Activated naive CD4-positive, alpha-beta T cell treated with Interleukin-2 at 50 U/mL for 16 hours (primary cell): ENCODE measurements at places on chromosomes 11 and 22.
A peak's percentile ranks its signal among the peaks of the same experiment; 100 is the strongest.

DNA sequence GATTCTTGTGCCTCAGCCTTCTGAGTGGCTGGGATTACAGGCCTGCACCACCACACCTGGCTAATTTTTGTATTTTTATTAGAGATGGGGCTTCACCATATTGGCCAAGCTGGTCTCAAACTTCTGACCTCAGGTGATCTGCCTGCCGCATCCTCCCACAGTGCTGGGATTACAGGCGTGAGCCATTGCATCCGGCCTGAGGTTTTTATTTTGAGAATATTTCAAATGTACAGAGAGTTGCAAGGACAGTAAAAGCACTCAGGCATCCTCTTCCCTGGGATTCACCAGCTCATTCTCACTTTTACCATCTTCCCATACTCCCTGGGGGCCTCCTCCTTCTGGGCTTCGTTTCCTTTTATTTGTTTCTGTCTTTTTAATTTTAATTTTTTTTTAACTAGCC is 12.1 kb downstream of the MED15 start:
- DNase-seq, result no peak

DNA sequence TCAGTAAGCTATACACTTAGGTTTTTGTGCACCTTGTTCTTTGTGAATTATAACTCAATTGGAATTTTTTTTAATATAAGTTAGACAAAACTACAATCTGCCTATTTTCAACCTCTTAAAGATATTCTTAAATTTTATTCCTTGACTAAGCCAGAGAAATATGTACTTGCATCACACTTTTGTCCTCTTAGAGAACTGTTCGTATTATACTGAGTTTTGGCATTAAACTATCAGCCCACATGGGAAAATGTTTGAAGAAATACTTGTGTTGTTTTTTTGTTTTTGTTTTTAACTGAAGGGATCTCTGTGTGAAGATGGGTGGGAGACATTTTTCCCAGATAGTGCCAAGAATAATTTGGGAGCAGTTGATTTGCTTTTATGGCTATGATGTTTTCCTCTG is 25.3 kb downstream of the CEP295 start:
- DNase-seq, result no peak

DNA sequence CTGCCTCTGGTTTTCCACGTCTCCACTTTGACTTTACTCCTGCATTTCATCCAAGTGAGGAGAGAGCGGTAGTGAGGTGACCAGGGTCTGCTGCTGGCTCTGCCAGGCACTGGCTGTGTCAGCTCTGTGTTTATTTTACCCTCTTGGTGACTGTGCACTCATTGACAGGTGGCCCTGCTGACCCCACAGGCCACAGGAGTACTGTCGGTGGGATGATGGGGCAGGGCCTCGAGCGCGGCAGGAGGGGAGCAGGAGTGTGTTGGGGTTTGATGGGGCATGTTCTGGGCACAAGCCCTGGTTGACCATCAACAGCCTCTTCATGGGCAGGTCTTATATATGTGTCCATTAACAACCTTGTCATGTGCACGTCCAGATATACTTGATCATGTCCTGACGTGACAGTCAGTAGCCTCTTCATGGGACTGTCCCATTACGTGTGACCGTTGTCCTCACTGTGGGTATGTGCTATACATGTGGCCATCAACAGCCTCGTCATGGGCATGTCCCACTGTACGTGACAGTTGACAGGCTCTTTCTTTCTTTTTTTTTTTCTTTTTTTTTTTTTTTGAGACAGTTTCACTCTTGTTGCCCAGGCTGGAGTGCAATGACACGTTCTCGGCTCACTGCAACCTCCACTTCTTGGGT is 31.4 kb upstream of the ACR start:
- no peak for DNase-seq

DNA sequence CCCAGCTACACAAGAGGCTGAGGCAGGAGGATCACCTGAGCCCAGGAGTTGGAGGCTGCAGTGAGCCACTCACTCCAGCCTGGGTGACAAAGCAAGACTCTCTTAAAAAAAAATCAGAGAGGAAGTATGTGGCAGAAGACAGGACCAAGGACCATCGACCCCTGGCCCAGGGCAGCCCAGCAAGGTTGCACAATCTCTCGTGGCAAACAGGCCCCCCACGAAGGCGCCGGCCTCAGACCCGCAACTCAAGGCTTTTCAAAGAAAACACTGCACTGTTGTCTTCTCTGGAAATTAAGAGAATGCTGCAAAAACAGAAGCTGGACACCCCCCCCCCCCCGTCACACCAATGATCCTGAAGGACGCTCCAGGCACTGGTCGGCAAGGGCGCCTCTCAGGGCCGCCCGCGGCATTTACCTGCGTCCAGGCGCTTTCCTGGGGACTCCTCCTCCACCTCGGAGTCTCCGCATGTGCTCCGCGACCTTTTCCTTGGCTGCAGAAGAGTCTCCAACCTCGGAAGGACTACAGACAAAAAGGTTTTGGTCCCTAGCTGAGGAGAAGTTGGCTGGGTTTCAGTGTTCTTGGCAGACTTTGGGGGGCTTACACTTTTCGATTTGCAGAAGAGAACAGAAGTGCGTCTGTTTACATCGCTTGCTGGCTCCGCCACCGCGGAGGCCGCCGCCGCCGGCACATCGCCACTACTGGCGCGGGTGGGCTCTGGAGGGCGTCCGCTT is 40.5 kb downstream of the BRD1 start:
- DNase-seq, result no peak

DNA sequence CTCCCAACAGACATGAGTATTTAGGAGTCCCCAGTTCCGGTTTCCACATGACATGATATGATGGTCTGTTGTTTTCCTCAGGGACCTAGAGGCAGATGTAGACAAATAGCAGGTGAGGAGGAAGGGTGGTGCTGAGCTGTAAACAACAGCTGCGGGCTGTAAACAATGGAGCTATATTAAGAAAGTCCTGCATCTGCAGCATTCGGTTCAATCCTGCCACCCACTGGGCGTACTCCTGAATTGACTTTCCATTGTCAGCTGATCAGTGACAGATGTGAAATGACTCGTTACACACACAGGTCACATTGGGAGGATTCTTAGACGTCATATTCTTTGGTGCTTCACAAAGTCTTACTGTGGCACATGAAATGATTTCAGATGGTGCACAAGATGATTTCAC is 26.8 kb upstream of the RAG1 start:
- peak; percentile 16 for DNase-seq

- no peak for DNase-seq
Observed at GRCh38 chr11:36618363-36619047, 20.5 kb upstream of the RAG2 start.

DNA sequence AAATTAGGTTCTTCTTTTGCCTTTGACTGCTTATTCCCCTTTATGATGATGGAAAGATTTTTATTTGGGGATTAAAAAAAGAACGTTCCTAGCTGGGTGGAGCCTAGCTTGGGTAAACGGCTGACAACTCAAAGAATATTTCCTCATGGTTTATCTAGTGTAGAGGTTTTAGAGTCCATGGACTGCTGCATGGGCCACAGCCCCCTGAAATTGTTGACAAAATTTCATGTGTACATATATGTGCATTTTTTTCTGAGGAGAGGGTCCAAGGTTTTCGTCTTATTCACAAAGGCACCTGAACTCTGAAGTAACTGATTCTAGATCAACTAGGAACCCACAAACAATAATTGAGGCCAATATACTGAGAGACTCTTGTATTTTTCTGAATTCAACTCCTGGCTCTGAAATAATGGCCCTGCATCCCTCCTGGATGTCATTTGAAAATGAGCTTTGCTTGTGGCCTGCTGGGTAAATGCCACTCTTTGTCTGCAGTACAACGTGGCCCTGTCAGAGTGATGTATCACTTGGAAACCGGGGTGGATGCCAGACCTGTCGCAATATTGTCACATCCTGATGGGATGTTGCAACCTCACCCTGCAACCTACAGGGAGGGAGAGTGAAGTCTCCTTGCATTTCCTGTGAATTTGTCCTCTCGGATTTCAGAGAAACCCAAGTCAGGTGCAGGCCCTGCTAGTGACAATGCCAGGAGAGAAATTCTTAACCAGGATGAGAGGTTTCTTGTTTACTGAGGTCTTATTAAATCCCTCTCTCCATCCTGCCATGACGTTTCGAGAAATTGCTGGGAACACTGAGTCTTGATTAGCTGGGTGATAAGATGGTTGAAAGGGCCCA is 33.8 kb downstream of the EHF start:
- DNase-seq, result no peak

DNA sequence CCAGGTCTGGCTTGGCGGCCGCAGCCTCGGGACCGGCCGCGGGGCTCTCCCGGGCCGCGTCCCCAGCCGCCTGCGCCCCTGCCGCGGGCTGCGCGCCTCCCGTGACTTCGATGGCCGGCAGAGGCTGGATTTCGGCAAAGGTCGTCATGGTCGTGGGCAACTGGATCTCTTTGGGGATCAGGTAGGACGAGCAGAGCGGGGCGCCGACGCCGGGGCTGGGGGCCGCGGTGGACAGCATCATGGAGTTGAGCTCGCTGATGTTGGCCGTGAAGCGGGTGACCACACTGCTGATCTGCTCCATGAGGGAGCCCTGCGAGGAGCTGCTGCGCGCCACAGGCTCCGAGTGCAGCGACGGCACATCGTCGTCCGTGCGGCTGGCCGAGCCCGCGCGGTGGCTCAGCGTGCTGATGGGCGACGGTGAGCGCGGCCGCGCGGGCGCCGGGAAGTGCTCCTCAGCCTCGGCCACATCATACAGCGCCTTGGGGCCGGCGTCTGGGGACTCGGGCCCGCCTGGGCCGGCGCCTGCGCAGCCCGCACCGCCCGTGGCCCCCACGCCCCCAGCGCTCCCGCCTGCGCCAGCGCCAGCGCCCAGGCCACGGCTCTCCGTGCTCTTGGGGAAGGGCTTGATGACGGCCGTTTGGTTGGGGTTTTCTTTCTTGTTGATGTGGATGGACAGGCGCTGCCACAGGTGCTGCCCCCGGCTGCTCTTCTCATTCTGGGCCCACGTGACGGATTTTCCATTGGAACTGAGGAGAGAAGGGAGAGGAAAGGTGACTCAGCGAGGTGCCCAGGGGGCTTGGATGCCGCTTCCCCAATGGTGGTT is 171.4 kb upstream of the CTSC start:
- DNase-seq, result peak; percentile 18

DNA sequence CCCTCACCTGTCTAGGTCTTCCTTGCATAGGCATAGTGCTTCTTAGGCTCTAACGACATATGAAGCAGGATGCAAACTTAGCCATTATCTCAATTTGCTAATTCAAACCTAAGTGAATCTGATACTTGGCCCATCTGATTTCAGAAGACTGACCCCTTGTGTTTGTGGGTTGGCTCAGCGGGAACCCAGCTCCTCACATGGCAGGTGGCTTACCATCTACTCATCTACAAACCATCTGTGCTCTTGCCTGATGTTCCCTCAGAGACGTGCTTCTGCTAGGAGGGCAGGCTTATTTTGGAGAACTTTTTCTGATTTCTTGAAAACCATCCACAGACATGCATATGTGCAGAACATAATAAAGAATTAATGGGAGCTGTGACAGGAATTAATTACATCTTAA is 15.2 kb downstream of the ELMOD1 start:
- DNase-seq, result no peak

DNA sequence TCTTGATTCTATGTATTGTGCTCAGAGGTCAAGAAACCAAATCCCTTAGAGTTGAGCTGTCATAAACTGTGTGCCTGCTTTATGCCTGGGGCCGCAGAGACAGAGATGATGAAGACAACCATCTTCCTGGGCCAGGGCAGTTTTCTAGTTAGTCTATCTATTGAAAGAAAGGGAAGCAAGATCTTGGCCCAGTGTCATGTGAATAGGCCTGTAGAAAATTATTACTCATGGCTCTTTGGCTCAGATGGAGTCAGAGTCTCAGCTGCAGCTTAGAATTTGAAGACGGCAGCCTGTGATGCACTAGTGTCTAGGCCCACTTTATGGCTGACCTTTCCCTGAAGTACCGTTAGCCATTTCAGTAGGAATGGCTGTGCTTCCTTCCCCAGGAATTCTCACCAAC is 112.0 kb downstream of the DBX1 start:
- DNase-seq, result no peak

- no peak for DNase-seq
Observed at GRCh38 chr11:80282643-80283042, 841.8 kb upstream of the TENM4 start.

DNA sequence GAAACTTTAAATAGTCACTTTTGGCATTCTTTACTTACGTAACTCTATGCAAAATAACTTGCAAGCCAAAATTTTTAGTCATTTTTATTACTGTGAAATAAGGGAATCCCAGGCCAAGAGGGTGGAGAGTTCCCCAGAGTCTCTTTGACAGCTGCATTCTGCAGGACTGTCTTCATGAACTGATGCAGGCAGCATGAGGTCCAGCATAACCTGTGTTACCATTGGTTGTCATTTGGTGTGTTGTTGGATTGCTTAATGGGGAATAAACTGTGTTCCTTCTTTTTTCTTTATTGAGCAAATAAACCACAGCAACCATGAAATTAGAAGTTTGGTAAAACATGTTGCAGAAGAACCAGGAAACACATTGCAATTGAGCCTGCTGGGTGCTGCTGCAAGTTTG is 24.6 kb downstream of the MMP27 start:
- no peak for DNase-seq

GRCh38 chr22:22787786-22788459 is 99.7 kb upstream of the IGLL5 start:
- DNase-seq, result peak; percentile 68

DNA sequence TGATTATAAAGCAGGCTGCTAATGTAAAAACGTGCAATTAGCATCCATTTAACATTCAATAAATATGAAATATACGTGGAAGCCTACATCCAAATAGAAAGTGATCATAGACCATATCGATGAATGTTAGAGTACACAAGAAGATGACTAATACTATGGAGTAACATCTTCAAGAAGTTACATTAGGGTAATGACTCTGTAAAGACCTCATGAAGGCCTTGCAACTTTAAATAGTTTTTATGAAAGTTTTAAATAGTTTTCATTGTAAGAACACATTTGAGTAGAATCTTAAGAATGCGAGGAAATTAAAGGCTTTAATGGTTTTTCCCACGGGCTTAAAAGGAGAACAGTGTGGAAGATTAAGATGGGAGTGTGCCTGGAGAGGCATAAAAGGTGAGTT is 1.4 kb downstream of the TRIM34 start:
- DNase-seq, result no peak

- DNase-seq, result no peak
Observed at GRCh38 chr11:82680252-82680651, 53.4 kb downstream of the FAM181B start.

DNA sequence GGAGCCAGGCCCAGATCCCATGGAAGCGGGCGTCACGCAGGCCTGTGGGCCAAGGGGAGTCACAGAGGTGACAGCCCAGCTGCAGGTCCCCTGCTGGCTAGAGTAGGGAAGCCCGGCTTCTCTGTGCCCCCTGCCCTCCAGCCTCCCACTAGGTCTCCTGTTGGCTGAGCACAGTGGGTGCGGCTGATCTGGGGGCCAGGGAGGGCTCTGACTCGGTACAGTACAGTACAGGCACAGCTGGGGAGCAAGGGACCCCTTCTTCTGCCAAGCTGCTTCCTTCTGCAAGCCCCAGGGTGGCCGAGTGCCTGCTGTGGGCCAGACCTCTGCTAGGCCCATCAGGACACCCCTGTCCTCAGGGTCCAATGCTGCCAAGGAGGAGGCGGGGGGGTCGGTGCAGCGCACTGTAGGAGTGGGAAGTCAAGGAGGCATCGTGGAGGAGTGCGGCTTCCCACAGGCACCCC is 10.1 kb downstream of the SUSD2 start:
- DNase-seq, result no peak

- DNase-seq, result no peak
Observed at GRCh38 chr11:73366265-73366610, 10.0 kb upstream of the RELT start.
